ENCODE measurements at places on chromosomes 2 and 18.

DNA sequence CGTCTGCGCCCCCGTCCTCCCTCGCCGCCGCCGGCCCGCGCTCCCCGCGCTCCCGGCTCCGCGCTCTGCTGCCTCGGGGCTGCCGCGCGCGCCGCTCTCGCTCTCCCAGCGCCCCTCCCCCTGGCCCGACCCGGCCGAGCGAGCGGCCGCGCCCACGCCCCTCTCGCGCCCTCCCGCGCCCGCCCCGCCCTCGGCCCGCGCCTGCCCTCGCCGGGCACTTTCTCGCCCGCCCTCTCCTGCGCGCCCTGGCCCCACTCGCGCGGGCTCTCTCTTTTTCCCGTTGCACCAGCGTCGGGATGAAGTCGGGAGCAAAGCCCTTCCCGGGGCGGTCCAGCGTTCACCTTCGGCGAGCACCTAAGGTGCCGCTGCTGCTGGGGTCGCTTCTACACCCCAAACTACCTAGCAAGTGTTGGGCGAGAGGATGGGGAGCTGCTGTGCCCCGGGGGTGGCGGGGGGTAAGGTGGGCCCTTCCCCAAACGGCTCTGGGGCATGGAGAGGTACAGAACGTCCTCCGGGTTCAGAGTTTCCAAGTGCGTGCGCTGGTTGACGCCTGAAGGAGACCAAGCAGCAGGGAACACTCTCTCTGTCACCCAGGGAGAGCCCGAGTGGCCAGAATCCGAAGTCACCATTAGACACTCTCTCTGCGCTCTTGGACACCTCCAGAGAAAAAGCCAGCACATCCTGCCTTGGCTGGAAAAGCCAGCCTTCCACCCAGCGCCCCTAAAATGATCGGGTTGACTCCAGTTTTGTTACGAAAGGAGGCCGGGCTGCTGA lies at the start of gene COLEC12:
Gene COLEC12 (minus strand): TSS at position 70 of the 774 bp plus-strand sequence. CDS start 187 bp downstream, outside the sequence.
- DNase-seq: peak; percentile 61

DNA sequence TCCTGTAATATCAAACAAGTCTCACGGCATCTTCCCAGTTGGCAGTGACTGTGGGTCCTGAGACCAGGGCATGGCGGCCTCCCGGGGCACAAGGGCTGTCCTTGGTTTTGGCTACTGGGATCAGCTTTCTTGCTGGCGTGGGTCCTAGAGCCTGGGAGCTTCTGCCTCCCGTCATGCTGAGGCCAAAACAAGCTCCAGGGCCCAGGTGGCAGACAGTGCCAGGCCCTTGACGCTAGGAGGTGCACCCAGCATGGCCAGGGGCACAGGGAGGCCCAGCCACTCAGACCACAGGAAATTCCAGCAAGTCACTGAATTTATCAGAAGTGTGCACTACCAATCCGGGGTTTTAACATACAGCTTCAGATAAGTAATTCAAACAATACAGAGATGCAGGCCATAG lies 184.7 kb downstream of the EIPR1 start:
- DNase-seq: no peak

DNA sequence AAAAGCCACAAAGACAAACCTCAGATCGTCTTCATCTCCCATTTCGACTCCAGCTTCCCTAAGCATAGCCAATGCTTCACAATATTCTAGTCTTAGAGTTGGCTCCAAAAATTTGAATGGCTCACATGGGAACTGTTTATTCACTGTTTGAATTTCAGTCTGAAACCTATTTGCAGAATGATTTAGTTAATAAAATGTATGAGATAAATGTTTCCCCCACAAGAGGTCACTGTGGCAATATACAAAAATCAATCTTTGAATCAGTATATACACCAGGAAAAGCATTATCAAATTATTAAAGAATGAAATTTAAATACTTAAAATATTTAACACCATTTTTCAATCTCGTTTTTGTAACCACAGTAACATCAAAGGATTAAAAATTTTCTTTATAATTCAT lies 40.0 kb upstream of the MCM6 start:
- no peak for DNase-seq

DNA sequence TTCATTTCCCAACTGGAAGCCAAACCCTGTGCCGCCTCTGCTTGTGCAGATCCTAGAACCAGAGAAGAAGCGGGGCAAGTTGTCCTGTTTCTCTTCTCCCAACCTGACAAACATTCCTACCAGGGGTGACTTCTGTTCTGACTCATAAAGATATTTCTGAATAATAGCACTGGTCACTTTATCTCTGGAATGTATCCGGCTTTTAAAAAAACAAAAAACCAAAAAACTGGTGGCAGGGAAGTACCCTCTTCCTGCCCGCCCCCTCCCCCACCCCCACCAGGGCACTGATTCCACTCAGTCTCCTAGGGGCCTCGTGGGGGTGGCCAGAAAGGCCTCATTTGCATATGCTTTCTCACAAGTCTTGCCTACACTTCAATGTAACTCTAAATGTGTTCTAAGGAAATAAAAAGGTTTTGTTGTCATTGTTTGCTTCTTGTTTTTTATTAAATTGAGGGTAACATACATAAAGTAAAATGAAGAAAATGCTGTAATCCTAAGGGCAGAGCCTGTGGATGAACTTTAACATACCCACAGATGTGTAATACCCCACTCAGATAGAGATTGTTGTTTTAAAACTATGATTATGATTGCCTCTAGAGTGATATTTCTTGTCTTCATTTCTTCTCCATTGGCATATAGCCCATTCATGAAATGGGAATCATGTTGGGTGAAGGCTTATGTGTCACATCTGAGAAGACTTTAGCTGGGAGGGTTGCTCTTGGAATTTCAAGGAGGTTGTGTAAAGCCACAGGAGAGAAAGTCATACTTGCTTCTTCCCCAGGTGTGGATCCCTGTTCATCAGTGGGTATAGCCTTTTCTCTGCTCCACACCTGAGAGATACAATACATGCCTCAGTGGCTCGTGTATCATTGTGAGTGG lies 5.3 kb upstream of the FOSL2 start:
- DNase-seq: no peak

DNA sequence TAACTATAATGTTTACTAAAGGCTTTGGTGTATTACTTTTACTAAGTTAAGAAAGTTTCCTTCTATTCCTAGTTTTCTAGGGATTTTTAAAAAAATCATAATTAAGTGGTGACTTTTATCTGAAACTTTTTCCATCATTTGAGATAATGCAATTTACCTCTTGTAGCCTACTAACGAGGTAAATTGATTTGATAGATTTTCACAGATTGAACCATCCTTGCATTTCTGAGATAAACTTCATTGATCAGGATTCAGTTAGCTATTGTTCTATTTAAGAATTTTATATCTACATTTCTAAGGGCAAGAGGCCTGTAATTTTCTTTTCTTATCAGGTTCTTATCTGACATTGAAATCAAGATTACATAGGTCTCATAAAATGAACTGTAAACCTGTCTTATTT lies 178.1 kb downstream of the MIB1 start:
- DNase-seq: no peak

GRCh38 chr2:209977386-209978239 lies 24.8 kb upstream of the RPE start:
- no peak for DNase-seq

DNA sequence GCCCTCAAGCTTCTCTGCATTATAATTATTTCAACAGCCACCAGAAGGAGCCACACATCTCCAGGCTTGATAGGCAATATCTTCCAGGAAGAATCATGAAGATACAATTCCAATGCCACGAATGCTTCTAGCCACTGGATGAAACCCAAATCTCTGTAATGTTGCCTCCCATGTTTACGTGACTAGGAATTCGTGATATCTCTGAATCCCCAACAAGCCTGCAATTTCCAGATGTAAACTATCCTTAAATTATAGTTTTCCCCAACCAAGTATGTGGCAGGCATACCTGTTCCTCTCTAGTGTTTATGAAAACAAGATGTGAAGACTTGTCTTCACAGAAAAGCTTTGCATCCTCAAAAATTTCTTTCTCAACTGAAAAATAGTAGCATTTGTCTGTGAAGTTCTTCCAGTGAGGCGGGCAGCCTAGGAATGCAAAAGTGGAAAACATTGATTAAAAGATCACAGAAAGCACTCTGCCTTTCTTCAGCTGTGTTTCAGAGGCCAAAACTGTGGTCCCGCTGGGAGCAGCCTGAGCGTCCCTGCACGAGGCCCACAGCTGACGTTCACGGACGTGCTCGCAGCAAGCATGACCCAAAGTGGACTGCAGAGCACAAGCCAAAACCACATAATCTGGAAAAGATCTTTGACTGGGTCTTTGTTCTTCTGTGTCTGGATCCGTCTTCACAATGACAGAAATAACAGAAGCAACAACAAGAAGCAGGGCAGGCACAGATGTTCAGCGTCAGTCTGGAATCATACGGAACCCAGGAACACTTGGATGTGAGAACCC lies 65.1 kb upstream of the THOC1 start:
- no peak for DNase-seq

DNA sequence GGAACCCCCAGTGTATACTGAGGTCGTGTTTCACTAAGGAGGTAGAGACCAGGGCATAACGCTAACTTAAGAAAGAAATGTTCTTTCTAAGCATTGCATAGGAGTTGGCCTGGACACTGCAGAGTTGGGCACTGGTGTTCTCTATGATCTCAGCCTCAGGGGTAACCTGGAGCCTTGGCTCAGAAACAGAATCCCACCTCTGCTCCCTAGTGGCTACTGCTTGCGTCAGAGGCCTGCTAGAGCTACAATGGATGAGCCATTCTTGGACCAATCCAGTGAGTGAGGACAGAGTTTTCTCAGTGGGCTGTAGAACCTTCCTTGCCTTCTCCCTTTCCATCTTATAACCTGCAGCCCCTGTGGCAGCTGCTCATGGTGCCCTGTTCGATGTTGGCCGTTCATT lies 324.4 kb upstream of the CELF4 start:
- no peak for DNase-seq

GRCh38 chr2:160306985-160307384 lies 106.9 kb upstream of the ITGB6 start:
- no peak for DNase-seq

GRCh38 chr2:1628893-1629292 lies 115.4 kb downstream of the PXDN start:
- DNase-seq: no peak

DNA sequence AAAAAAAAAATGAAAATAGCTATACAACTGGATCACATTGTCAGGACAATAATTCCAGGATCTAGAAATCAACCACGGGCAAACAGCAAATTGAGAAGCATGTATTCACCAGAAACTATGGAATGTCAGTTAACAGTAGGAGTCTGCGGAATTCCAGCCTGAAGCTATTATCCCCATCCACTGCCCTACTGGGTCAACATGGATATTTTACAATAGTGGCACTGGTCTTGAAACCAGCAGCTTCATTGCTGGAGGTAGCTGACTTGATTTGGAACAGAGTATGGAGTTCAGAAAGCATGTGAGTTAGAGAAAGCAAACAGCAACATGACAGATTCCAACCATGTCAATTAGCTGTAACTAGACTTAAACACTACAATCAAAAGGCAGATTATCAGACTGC lies 55.7 kb upstream of the PDE1A start:
- DNase-seq: no peak

GRCh38 chr2:189427872-189428271 lies 13.4 kb upstream of the WDR75 start:
- DNase-seq: no peak

DNA sequence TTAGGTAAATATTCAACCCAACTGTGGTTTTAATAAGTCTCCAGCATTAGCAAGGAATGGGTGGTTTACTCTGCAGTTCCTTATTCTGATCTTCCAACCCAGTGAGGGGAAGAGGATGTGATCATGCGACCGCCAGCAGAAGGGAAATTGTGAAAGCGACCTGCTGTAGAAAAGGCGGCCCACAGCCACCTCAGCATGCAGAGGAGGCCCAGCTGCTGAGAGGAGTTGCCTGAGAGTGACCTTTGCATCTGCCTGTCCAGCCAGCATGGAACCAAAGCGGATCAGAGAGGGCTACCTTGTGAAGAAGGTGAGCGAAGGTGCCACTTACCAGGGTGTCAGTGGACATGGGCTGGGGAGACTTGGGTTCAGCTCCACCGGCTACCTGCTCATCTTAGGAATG lies at the start of gene PLEK:
Gene PLEK (plus strand): TSS at position 196 of the 400 bp plus-strand sequence. CDS start 70 bp downstream, at position 266.
- no peak for DNase-seq
